Activated CD4-positive, alpha-beta T cell treated with anti-CD3 and anti-CD28 coated beads, Interleukin-2, amount 50 U/mL, for 1 hour (primary cell): ENCODE measurements at places on chromosomes 7 and 10.

DNA sequence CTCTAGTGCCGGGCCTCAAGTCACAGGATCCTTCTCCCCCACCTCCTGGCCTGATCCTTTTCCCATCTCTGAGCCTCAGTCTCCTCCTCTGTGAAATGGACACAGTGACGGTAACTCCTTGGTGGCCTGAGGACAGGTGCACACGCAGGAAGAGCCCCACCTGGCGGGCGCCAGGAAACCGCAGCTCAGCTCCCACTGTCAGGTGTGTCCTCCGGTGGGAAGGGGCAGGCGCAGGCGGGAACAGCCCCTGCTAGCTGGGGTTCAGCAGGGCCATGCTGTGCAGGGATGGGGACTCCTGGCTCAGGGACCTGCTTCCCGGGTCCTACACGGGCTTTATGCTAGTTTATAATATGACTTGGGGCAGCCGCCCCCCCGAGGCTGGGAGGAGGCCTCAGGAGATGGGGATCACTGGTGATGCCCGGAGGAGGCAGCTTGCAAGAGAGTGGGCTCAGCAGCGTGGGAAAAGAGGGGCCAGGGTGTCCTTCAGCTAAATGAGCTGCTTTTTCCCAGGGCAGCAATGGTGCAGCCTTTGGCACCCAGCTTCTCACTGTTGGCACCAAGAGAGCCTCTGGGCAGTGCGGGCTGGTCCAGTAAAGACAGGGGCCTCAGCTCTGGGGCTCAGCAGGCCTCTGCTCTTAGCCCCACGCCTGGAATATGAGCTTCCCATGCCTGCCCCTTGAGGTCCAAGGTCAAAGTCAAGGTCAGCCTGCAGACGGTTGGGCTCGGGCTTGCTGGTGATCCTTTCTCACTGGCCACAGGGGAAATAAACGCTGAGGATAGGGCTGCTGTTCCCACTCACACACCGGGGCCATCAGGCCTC, 68.0 kb upstream of the FAM20C start:
- DNase-seq = no peak

- no peak for DNase-seq
These were observed 138.2 kb downstream of the PLCE1 start for GRCh38 chr10:94131885-94132284.

DNA sequence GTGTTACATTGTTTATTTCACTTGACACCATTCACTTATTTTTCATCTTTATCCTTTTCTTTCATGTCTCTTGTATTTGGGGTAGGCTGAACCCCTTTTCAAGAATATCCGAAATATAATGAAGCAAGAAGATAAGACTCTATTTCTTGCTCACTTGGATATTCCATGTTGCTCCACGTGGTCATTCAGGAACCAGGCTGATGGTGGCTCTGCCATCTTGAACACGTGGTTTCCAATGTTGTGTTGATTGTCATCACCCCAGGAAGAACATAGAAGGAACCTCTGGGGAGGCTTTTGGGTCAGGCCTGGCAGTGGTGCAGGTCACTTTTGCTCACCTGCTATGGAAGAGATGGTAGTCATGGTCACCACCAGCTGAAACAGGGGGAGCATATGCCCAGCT, 9.3 kb upstream of the GALNTL5 start:
- no peak for DNase-seq

GRCh38 chr7:32868116-32868515, 23.4 kb downstream of the KBTBD2 start:
- no peak for DNase-seq

DNA sequence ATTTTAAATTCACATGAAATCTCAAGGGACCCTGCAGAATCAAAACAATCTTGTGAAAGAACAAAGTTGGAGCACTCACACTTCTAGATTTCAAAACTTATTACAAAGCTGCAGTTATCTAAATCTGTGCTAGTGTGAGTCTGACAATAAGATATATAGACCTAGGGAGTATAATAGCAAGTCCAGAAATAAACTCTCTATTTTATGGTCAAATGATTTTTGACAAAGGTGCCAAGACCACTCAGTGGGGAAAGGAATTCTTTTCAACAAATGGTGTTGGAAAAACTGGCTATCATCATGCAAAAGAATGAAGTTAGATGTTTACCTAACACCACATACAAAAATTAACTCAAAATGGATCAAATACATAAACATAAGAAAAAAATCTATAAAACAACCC, 68.2 kb downstream of the TFEC start:
- no peak for DNase-seq

- DNase-seq = no peak
These were observed 3.9 kb upstream of the TRIM4 start for GRCh38 chr7:99923200-99923599.

DNA sequence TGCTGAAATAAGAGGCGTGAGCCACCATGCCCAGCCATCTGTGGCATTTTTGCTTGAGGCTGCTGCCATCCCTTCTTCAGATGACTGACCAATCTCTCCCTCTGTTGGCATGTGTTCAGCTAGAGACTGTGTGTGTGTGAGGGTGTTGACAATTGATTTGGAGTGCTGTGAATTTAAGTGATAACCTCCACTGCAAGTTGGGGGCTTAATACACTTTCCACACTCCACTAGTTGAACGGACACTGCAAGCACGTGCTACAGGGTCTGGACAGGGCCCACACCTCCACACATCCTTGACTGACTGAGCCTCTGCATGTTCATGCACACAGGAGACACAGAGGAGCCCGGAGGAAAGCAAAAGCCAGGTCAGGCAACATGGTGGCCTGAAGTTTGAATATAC, 51.3 kb downstream of the BRAF start:
- no peak for DNase-seq

- DNase-seq = no peak
These were observed 34.1 kb upstream of the IFRD1 start for GRCh38 chr7:112416127-112416526.

DNA sequence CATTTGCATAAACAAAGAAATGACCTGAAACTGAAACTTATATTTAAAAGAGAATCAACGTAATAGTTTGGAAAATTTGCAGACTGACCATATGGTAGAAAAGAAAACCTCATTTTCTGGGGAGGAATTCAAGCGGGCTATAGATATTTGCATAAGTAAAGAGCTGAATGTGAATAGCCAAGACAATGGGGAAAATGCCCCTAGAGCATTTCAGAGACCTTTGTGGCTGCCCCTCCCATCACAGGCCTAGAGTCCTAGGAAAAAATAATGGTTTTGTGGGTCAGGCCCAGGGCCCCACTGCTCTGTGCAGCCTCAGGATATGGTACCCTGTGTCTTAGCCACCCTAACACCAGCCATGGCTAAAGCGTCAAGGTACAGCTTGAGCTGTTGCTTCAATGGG, 480.6 kb upstream of the MBL2 start:
- no peak for DNase-seq

DNA sequence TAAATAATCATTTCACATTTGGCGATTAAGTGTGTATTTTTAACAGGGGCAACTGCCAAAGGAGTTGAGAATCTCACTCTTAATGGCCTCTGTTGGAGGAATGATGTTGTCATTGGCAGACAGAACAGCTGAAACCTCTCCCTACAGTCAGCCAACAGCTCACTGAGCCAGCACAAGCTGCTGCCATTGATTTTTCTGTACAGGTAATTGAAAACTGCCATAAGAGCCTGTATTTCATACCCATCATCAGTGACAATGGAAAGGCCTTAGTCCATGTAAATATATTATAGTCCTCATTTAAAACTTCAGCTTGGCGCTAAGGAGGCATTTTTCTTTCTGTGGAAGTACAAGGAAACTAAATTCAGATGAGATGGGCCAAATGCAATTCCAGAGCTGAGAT, 28.1 kb upstream of the PTN start:
- DNase-seq = no peak

DNA sequence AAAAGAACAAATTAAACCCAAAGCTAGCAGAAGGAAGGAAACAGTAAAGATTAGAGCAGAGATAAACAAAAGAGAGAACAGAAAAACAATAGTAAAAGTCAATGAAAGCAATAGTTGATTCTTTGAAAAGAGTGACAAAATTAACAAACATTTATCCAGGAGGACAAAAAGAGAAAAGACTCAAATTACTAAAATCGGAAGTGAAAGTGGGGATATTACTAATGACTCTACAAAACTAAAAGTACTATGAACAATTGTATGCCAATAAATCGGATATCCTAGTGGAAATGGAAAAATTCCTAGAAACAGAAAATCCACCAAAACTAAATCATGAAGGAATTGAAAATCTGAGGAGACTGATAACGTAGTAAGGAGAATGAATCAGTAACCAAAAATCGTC, 96.3 kb downstream of the SNX13 start:
- no peak for DNase-seq

- DNase-seq = no peak
These were observed 75.5 kb upstream of the GTF2I start for GRCh38 chr7:74581916-74582440.

- no peak for DNase-seq
These were observed 265.5 kb downstream of the KCNMA1 start for GRCh38 chr10:77371848-77372799.

DNA sequence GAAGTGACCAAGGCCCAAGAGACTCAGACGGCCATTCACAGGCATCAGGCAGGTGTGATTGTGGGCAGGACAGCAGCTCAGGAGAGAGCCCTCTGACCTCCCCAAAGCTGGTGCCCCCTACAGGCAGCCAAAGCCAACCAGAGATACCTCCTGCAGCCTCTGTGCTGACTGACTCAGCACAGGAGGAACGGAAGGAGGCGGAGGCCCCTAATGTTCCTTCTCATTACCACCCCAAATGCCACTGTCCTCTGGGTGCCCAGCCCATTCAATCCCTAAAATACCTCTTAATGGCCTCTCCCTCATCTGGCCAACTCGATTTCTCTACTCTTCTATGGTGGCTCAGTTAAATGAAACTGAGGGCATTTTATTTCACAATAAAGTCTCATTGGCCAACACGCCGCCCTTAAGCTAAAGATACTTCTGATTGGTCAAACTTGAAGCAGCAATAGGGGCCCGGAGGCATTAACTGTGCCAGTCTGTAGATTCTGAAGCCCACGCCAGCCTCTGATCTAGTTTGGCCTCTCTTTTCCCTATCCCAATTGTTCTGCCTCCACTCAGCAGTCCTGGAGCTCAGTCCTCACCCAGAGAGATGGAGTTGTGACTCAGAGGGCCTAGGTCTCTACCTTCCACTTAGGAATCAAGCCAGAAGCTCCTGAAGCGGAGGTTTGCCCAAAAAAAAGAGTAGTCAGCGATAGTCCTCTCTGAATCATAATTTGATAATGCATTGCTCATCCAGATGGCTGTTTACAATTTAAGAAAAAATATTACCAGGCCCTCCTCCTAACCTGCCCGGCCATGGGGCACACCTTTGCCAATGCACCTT, 1.2 kb downstream of the CYREN start:
- peak; percentile 54 for DNase-seq
